ENCODE measurements at places on chromosomes 3 and 15. TPM values are rescaled to one million over a fixed set of nuclear protein-coding genes. Genes with fewer than 3 reads are reported as not detected.

The ALDH1L1 gene
- 0.19 TPM for total RNA-seq

The KLHL24 gene
- 6.9 TPM for total RNA-seq

The CHRNA7 gene
- 4.7 TPM for total RNA-seq

The ACP3 gene
- not detected for total RNA-seq

The C3orf33 gene
- 6.7 TPM for total RNA-seq

The WDR5B gene
- total RNA-seq = 3.2 TPM

The CD80 gene
- not detected for total RNA-seq
